Non-pigmented ciliary epithelial cell (primary cell): ENCODE measurements at places on chromosomes 3 and 15.

- no peak for DNase-seq
Observed at GRCh38 chr3:197942956-197943556, 6.9 kb upstream of the RPL35A start.

DNA sequence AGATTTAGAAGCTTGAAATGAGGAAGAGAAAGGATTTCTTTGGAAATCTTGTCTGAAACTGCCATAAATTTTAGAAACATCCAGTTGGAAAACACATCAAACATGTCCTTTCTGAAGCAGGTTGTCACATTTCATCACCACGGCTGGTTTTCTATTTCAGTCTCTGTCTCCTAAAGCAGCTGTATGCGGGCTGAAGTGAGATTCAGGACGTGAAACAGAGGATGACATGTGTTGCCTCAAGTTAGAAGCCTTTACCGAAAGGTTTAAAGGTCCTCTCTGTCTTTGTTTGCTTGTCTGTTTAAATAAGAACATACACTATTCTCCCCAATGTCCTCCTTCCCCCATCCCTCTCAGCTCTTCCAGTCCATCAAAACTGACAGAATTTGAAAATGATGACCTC, 141.9 kb downstream of the SQOR start:
- DNase-seq: no peak

DNA sequence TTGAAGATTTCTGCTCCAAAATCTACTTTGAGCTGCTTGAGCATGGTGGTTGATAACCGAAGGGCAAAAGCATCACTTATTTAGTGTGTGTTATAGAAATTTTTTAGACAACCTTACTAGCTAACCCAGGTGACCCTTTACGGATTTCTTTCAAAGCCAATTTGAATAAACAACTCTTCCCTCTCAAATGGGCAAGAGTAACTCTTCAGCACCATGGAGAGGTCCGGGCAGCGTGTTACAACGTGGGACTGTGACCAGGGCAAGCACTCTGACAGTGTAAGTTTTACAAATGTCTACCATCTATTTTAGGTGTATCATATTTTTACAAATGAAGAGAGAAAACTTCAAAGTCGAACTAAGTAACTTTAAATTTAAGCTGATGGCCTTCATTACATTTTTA, 471.8 kb downstream of the MFSD1 start:
- DNase-seq: no peak

- DNase-seq: no peak
Observed at GRCh38 chr15:36529296-36530011, 50.0 kb upstream of the CDIN1 start.

GRCh38 chr3:127207727-127208482, 15.0 kb downstream of the PRR23E start:
- DNase-seq: no peak

GRCh38 chr15:67550522-67550921, 8.0 kb downstream of the MAP2K5 start:
- DNase-seq: no peak

GRCh38 chr3:5276934-5277333, 89.4 kb downstream of the EDEM1 start:
- no peak for DNase-seq

DNA sequence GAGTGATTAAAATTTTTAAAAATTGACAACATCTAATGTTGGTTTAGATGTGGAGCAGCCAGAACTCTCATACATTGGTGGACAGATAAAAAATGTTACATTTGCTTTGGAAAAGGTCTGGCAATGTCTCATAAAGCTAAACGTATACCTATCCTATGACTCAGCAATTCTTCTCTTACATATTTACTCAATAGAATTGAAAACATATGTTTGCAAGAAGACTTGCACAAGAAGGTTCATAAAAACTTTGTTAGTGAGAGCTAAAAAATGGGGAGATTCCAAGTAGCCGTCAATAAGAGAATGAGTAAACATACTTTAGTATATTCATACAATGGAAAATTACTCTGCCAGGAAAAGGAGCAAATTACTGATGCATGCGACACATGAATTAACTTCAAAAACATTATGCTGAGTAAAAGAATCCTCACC, 30.0 kb downstream of the MASP1 start:
- peak; percentile 50 for DNase-seq

DNA sequence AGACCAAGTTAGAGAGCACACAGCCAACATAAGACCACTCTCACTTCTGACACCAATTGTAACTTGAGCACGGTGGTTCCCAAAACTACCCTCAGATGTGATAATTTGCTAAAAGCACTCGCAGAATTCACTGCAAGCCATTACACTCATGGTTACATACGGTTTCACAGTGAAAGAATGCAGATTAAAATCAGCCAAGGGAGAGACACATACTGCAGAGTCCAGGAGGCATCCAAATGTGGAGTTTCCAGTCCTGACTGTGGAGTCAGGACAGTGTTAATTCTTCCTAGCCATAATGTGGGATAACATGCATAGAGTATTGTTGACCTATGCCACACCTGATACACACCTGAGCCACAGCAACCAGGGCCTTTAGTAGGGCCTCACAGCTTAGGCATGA, 956.4 kb downstream of the NTRK3 start:
- DNase-seq: no peak

GRCh38 chr3:31170932-31171670, 276.6 kb upstream of the GADL1 start:
- peak; percentile 96 for DNase-seq

- no peak for DNase-seq
Observed at GRCh38 chr15:66780973-66781718, 79.1 kb downstream of the SMAD6 start.

DNA sequence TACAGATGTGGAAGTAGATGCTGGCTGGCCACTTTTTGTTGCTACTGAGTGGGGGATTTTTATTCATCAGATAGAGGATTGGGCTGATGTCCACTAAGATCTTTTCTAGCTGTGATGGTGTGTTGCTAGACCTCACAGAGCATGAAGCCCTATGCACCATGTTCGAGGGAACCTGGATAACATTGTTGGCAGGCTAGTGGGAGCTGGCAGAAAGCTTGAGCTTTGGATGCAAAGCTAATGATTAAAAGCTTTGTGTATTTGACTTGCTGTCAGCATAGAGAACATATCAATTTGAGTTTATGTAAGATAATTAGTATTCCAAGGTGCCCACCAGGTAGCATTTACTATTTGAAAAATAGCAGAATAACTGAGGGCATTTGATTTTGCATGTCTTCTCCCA, 59.1 kb downstream of the ST6GAL1 start:
- no peak for DNase-seq

DNA sequence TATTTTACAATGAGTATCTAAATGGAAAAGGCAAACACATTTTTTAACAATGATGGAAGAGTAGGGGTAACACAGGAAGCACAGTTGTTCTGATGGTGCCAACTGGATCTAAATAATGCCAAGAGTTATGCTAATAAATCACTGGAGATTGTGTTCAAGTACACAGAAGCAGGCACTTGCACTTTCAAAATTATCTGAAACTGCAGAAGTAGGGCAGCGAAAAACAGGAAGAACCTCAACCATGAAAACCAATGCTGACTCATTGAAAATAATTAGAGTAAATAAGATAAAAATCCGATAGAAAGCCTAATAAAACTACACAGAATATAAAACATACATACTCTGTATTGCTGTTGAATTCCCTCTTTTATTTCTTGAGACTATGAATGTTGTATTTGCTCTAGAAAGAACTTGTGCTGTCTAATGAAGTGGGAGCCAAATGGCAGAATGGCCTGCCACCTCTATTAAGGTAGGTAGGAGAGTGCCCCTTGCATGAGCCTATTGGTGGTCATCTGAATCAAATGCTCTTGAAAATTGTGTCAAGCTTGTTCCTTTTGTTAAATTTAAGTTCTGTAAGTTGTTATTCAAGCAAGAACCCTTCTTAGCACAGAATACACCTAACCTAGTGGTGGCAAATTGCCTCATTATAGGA, 93.7 kb downstream of the ABI3BP start:
- no peak for DNase-seq

GRCh38 chr3:111069974-111070771, 1.4 kb upstream of the NECTIN3 start:
- DNase-seq: no peak

DNA sequence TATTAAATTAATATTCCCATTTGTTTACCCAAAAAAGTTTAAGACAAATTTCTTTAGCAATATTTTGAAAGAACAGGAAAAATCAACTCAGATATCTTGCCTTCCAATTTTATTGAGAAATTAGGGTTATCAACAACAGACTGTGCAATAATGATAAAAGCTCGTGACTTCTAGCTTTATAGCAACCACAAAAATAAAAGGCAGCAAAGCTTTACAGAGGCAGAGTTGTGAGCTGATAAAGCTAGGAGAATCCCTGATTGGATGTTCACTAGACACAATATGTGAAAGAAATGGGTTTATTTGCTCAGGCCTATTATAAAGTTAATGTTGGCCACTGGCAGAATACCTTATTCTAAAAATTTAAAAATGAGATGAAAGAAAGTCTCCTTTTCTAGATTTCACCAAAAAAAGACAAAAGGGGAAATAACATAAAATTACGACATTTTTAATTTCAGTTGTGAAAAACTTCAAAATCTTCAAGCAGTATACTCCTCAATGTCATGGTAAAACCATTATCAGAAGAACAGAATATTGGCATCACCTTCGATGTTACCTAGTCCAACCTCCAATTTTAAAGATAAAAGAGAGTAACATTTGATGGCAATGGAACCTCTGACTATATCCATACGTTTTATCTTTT, 2.8 kb downstream of the VPS13C start:
- DNase-seq: no peak

DNA sequence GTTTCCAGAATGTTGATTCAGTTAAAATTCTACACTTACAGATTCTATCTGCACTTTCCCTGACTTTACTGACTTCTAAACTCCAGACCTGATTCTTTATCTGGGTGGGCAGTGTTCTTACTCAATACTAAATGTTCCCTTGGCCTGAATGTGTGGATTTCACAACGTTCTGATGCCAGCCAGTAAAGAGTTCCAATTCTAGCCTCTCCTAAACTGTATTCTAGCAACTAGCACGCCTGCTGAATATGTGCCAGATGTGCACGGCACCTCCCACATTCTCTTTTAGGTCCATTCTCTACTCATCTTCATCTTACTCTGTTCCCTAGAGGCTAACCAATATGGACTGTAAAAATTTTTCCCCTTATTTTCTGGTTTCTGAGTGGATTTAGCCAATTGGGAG, 479.5 kb upstream of the AGTR1 start:
- DNase-seq: no peak

DNA sequence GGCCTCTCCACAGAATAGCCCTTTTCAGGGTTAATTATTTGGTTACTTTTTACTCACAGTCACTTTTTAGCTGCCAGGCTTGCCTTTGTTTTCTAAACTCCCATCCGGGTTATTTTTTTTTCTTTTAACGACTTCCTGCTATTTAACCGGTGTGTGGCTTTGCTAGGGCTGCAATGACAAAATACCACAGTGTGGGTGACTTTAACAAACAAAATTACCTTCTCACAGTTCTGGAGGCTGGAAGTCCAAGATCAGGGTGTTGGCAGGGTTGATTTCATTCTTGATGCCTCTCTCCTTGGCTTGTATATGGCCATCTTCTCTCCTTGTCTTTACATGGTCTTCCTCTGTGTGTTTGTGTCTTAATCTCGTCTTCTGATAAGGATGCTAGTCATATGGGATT, 91.5 kb downstream of the IL1RAP start:
- no peak for DNase-seq

- no peak for DNase-seq
Observed at GRCh38 chr3:32009957-32010356, 28.4 kb downstream of the ZNF860 start.

DNA sequence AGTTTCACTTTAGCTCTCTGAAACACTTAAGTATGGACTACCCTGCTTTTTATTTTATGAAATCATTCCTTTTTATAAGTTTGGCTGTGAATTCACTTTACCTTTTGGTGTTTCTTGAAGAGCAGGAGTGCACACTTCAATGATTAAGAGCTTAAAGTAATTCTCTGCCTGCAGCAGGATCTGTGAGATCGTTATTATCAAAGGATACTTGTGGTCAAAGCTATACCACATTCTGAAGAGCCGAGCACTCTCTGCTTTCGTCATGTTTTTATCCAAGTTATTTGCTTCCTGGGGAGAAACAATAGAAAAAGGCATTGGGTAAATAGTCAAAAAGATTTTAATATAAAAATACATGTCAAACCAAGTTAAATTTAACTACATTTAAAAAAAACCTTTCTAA, 243.7 kb downstream of the CHST2 start:
- DNase-seq: peak; percentile 57

DNA sequence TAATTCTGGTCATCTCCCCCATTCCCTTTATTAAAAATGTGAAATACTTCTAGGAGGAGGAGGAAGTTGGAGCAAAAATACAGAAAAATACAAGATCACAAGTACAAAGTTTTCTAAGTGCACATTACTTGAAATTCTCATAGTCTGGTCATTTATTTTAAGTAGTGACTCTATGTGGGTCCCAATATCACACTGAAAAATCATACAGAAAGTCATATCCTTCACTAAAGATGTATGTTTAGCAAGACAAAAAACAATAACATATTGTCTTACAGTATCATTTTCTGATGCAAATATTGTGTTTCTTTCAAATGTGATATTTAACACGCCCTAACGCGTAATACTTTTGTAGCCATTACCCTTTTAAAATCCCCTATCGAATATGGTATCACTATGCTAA, 2.5 kb downstream of the ALDH1A2 start:
- no peak for DNase-seq

DNA sequence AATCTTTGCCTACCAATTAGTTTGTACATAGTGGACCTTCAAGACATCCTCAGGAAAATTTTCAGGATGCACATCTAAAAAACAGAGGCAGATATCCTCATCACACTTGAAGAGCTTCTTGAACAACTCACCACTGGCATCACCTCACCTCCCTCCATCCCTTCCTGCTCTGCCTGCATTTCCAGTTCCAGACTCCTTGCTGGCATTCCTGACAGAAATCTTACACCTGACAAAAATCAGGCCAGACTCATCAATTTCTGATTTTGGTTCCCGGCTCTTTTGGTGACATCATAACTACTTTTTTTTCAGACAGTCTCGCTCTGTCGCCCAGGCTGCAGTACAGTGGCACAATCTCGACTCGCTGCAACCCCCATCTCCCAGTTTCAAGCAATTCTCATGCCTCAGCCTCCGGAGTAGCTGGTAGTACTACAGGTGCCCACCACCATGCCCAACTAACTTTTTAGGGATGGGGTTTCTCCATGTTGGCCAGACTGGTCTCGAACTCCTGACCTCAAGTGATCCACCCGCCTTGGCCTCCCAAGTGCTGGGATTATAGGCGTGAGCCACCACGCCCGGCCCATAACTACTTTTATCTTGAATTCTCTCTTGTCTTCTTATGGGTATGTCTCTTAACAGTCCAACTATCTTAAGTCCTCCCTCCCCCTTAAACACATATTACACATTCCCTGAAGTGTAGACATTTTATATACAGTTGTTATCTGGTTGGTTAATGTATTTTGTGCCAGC, 216.6 kb upstream of the IL12A start:
- no peak for DNase-seq

- peak; percentile 10 for DNase-seq
Observed at GRCh38 chr3:122754929-122755328, 38.7 kb downstream of the HSPBAP1 start.

- DNase-seq: no peak
Observed at GRCh38 chr15:90801803-90802202, 66.6 kb upstream of the FURIN start.
